Peyer's patch (tissue), 4 donors: ENCODE measurements at places on chromosomes 4 and X. TPM values are rescaled to one million over a fixed set of nuclear protein-coding genes. Genes with fewer than 3 reads are reported as not detected.

Gene MEPE
- total RNA-seq = not detected

DNA sequence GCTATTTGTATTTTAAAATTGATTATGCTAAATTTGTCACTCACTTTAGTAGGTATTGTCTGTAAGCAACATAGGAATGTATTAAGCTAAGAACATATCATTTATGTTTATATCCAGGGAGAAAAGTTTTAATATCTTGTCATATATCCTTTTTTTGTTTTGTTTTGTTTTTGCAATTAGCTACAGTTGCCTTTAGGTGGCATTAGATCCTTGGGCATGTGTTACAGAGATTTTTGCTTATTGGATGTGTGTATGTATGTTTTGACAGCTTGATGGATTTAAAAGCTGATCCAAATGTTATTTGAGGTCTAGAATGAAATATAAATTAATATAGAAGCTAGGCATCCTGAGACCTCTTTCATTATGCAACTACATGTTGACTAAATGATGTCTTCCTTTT, 36.1 kb upstream of the OTUD4 start:
- no peaks in the 10 kb centered on the region for H3K36me3 ChIP-seq
- H3K27ac ChIP-seq = no peak overlapping the region
- no peaks in the 10 kb centered on the region for H3K4me1 ChIP-seq
- no peak overlapping the region for H3K4me3 ChIP-seq

DNA sequence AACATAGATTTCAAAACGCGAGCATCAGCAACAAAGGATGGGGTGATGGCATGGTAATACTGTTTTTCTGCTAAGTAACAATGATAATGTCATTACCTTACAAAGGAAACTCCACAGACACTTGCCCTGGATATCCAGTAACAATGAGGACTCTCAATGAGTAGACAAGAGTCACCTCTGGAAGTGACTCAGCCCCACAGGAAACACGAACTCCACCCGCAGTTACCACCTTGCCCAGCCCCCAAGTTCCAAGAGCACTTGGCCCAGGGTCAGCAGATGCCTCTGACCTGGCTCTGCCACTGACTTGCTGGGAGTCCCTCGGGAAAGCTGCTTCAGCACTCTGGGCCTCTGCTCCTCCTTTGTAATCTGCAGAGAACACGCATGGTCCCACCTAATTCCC, 110.3 kb upstream of the MAP3K15 start:
- H3K27ac ChIP-seq = no peak overlapping the region
- H3K4me1 ChIP-seq = no peaks in the 10 kb centered on the region
- no peaks in the 10 kb centered on the region for H3K36me3 ChIP-seq
- DNase-seq = peak; percentile 64
- H3K27me3 ChIP-seq = no peaks in the 10 kb centered on the region

- no peaks in the 10 kb centered on the region for H3K36me3 ChIP-seq
- H3K4me1 ChIP-seq = no peaks in the 10 kb centered on the region
- H3K27me3 ChIP-seq = no peaks in the 10 kb centered on the region
- DNase-seq = no peak
These were observed 46.8 kb downstream of the VEGFC start for GRCh38 chr4:176745902-176746301.

Gene AVPR2
- total RNA-seq = 0.53 TPM

- H3K27me3 ChIP-seq = no peaks in the 10 kb centered on the region
- H3K4me1 ChIP-seq = no peaks in the 10 kb centered on the region
- H3K27ac ChIP-seq = peak overlapping the region; percentile 3
- H3K4me3 ChIP-seq = no peak overlapping the region
- peak; percentile 51 for DNase-seq
These were observed 45.8 kb upstream of the ARSJ start for GRCh38 chr4:114025176-114025777.

GRCh38 chr4:142379277-142380051, 466.6 kb downstream of the INPP4B start:
- H3K27ac ChIP-seq = no peak overlapping the region
- no peaks in the 10 kb centered on the region for H3K4me1 ChIP-seq
- H3K27me3 ChIP-seq = no peaks in the 10 kb centered on the region
- no peak for DNase-seq

- H3K27me3 ChIP-seq = no peaks in the 10 kb centered on the region
- H3K4me3 ChIP-seq = no peak overlapping the region
- H3K36me3 ChIP-seq = no peaks in the 10 kb centered on the region
- H3K27ac ChIP-seq = no peak overlapping the region
- H3K4me1 ChIP-seq = no peaks in the 10 kb centered on the region
These were observed 11.8 kb upstream of the DCUN1D4 start for GRCh38 chr4:51831133-51831532.
